ENCODE measurements at places on chromosomes 16 and 17.

GRCh38 chr17:6651919-6652452, 424 bp downstream of the C17orf100 start:
- DNase-seq = no peak

- DNase-seq = no peak
Measured at GRCh38 chr16:21242756-21243155, 9.3 kb downstream of the ANKS4B start.

DNA sequence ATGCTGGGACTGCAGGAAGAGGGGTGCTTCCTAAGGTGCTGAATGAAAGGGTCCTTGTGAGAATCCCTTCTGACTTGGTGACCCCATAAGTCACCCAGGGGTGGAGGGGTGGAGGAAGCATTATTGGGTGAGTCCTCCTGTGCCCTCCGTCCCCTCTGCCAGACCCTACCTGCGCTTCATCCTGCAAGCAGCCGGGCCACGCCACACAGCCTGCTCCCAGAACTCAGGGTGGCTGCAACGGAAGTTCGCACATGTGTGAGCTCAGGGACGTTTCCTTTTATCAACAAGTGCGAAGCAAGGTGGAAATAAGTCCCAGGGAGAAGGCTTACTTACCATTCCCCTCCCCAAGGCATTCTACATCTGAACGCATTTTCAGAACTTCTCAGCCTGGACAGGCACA, 40.9 kb downstream of the COX4I1 start:
- DNase-seq = no peak

GRCh38 chr17:49490276-49490675, 4.8 kb upstream of the NGFR start:
- DNase-seq = no peak

DNA sequence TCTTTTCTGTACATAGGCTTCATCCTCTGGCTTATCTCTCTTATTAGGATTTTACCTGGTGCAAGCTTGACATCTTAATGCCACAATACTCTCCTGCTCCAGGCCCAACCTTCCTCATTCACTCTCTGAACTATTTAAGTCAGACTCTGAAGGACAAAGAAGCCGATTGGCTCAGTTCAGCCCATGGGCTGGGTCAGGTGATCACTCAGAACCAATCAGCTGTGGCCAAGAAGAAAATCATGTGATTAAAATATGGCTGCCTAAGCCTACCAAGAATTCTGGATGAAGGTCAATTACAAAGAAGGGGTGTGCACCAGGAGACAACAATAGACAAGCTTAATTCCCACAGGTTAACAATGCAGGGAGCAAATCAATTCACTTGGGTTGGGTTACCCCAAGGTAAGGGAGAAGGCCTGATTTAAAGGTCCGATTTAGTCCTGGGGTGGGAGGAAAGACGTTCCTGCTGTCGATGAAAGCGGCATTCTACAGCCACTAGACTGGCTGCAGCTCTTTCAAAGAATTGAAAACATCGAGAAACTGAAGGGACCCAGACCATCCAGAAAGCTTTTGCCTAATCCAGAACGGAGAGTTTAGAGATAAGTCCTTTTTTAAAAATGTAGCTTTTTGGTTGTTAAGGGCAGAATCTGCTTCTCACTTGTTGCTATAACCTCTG, 42.9 kb upstream of the NFAT5 start:
- no peak for DNase-seq

GRCh38 chr16:85086347-85087291, 25.7 kb downstream of the CIBAR2 start:
- DNase-seq = no peak

DNA sequence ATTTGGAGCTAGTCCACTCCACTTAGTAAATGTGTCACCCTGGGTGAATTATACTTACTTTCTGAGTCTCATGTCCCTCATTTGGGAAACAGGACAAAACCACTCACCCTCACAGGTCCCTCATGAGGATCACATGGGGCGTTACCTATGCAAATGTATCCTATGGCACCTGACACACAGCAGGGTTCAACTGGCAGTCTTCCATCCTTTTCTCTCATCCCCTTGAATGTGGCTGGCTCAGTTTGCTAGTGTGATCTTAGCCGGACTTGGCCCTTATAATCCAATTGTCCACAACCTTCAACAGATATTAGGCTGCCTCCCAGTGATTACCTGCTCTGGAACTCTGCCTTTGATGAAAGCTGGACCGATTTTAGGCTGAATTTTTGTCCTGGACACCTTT, 308.8 kb downstream of the MAP2K6 start:
- no peak for DNase-seq

- no peak for DNase-seq
Measured at GRCh38 chr17:17711641-17712162, 30.4 kb downstream of the RAI1 start.
